IMR-90 (cell line): ENCODE measurements at places on chromosomes 5 and 9. TPM values are rescaled to one million over a fixed set of nuclear protein-coding genes. Genes with fewer than 3 reads are reported as not detected.

EGFLAM gene
- 1.1 TPM in 2 replicates for total RNA-seq

AJM1 gene
- total RNA-seq: 0.18 and 0.28 TPM in 2 replicates

TMC1 gene
- not detected in 2 replicates for total RNA-seq

CDX1 gene
- total RNA-seq: 0.18 TPM in 1 of 2 replicates, not detected in the other

NEUROG1 gene
- not detected in 2 replicates for total RNA-seq

LOX gene
- total RNA-seq: 261 and 277 TPM in 2 replicates

ASPN gene
- total RNA-seq: under 0.01 and 0.28 TPM in 2 replicates

NUP214 gene
- total RNA-seq: 6.9 and 7.9 TPM in 2 replicates

- H3K36me3 ChIP-seq: no peaks in the 10 kb centered on the region
- H3K4me1 ChIP-seq: no peaks in the 10 kb centered on the region
- no peaks in the 10 kb centered on the region; the same call in none of the 2 replicates for H3K27me3 ChIP-seq
- H3K27ac ChIP-seq: no peak overlapping the region
- no peak overlapping the region for H3K4me3 ChIP-seq
These were observed 269.8 kb upstream of the DMRT1 start for GRCh38 chr9:571741-572140.

DNA sequence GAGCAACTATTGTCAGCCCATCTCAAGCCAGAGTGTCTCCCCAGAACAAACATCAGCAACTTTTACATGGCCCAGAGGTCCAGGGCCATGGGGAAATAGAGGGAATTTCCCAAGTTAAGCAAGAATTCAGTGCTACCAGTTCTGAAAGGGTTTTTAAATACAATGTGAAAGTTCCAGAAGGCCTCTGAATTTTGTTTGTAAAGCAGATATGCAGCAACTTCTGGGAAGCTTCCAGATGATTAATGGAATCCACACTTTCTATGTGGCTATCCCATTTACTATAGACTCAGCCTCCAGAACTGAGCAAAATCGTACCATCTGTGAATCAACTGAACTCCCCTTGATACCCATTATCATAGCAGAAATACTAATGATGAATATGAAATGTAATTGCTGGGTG lies 93.8 kb downstream of the FEM1C start:
- H3K36me3 ChIP-seq: no peaks in the 10 kb centered on the region
- no peak overlapping the region for H3K27ac ChIP-seq
- no peak overlapping the region for H3K4me3 ChIP-seq

DNA sequence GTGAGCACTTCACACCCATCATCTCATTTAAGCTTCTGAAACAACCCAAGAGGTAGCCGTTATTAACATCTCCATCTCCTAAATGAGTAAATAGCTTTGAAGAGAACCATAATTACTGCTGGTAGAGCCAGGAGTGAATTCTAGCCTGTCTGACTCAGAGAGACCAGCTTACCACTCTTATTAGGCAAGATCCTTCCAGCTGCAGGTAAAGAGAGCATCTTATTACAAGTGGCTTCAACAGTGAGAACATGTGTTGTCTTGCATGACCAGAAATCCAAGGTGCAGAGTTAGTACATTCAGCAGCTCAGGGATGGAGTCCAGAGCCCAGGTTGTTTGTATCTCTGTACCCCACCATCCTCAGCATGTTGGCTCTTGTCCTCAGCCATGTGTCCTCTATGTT lies 10.9 kb upstream of the AFAP1L1 start:
- H3K27me3 ChIP-seq: no peaks in the 10 kb centered on the region
- DNase-seq: no peak
- H3K4me3 ChIP-seq: no peak overlapping the region
- no peaks in the 10 kb centered on the region for H3K36me3 ChIP-seq
- H3K4me1 ChIP-seq: peaks cover 10% of the 10 kb centered on the region
- no peak overlapping the region for H3K27ac ChIP-seq

- no peak overlapping the region for H3K27ac ChIP-seq
- no peaks in the 10 kb centered on the region for H3K27me3 ChIP-seq
- H3K4me3 ChIP-seq: no peak overlapping the region
These were observed 430.4 kb downstream of the CAAP1 start for GRCh38 chr9:26462213-26462612.

DNA sequence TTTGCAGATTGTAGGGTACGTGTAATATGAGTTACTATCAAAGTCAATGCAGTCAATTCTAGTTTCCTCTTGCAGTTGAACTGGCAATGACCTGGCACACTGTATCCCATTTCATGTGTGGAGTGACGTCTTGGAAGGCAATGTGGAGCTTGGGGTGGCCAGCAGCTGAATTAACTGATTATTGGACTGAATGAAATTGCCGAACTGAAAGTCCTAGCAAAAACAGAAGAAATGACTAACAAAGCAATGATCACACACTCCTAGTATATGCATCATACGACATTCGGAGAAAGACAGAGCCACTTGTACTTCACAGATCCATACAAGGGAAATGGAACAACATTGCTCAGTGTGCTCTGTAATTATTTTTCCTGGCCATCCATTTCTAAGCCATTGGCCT lies 259.1 kb upstream of the DAPK1 start:
- H3K4me3 ChIP-seq: no peak overlapping the region
- DNase-seq: no peak
- no peak overlapping the region for H3K27ac ChIP-seq
- H3K36me3 ChIP-seq: no peaks in the 10 kb centered on the region
- peaks cover 3% of the 10 kb centered on the region; the same call in 1 of the 2 replicates for H3K4me1 ChIP-seq

GRCh38 chr5:77921094-77921768 lies 145.1 kb upstream of the TBCA start:
- H3K4me3 ChIP-seq: no peak overlapping the region
- H3K27ac ChIP-seq: no peak overlapping the region
- no peak for DNase-seq
- no peaks in the 10 kb centered on the region for H3K4me1 ChIP-seq
- H3K36me3 ChIP-seq: no peaks in the 10 kb centered on the region

DNA sequence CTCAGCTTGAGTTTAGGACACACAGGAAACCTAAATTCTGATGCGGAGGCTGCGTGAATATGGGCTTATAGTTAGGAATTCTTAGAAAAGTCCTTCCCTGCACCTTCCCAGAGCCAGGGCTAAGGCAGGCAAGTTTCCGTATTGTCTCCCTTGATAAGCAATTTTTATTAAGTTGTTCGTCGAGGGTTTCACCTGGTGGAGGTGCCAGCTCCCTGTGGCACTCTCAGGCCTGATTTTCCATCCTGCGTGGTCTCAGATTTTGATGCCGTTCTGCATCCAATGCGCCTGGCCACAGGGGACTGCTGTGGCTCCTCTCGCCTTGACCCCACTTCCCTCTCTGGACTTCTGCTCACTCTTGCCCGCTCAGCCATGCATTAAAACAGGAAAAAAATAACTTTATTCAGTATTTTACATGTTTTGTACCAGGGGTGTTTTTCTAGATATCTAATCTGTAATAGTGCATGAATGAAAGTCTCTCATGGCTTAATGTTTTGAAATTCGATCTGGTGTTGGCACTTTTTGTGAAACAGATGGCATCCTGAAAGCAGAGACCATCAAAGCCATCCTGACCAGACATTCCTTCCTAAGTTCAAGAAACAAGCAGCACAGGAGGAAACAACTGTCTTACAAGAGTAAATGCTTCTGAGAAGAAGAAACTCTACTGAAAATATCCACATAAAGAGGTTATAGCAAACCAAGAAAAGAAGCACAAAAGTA lies 50.7 kb downstream of the TRIP13 start:
- no peak overlapping the region for H3K4me3 ChIP-seq
- H3K4me1 ChIP-seq: peaks cover 2% of the 10 kb centered on the region; the same call in 1 of the 2 replicates
- H3K27me3 ChIP-seq: peaks cover 63% of the 10 kb centered on the region

DNA sequence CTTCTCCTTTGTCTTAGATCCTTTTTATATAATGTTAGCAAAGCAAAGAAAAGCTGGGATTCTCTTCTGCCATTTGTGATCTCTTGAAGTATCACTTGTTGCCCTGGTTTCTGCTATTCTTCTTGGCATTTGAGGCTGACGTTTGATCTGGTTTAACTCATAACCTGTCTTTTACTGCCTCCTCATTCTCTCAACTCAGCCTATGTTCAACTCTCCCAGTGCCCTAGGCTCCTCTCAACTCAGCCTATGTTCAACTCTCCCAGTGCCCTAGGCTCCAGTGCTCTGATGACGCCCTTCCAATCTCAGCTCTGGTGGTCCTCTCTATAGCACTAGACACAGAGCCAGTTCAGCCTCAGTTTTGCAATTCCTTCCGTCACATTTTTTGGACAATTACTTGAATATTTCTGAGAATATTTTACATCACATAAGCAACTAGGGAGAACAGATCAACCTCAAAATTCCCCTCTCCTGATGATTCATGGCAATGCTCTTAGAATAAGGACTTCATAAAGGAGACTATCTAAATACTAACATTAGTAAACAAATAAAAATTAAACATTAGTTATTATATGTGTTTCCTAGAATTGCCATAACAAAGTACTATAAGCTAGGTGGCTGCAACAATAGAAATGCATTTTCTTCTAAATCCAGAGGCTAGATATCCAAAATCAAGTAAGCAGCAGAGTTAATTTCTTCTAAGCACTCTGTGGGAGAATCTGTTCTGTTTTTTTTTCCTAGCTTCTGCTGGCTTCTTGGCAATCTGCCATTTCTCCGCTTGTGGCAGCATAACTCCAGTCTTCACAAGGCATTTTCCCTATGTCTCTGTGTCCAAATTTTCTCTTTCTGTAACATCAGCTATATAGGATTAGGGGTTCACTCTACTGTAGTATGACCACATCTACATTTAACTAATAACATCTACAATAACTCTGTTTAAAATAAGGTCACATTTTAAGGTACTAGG lies 662.1 kb upstream of the FTMT start:
- no peaks in the 10 kb centered on the region for H3K4me1 ChIP-seq
- no peaks in the 10 kb centered on the region for H3K27me3 ChIP-seq
- H3K36me3 ChIP-seq: no peaks in the 10 kb centered on the region
- H3K4me3 ChIP-seq: no peak overlapping the region

GRCh38 chr5:178432421-178433272 lies 157.5 kb downstream of the COL23A1 start:
- no peaks in the 10 kb centered on the region for H3K36me3 ChIP-seq
- DNase-seq: no peak
- H3K27me3 ChIP-seq: no peaks in the 10 kb centered on the region; the same call in 1 of the 2 replicates
- no peak overlapping the region for H3K27ac ChIP-seq
- H3K4me3 ChIP-seq: no peak overlapping the region

DNA sequence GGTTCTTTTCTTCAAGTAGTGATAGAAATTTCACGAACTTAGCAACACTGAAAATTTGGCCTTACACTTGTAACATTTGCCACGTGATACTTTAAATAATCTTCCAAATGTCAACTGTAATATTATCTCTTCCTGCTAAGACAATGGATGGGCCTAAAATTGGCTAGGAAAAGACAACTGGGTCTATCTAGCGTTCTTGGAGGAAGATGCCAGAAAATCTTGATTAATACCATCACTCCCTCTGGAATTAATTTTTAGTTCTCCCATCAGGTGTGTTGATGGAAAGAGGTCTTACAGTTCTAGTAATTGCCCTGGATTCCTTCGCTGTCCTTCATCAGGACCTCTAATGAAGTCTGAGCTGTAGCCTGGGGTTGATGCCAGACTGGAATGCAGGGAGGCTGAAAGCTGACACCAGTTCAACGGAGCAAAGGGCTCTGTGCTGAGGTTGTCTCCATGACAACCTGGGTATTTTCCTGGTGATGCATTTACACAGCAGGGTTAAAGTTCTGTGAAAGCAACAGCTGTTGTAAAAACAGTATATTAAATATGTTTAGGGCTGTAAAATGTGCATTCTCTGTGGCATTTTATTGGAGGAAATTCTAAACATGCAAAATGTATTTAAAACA lies 92.3 kb downstream of the GAS1 start:
- H3K4me1 ChIP-seq: no peaks in the 10 kb centered on the region; the same call in 1 of the 2 replicates
- peak; percentile 96 for DNase-seq
- H3K4me3 ChIP-seq: no peak overlapping the region
- H3K27ac ChIP-seq: no peak overlapping the region
- H3K36me3 ChIP-seq: no peaks in the 10 kb centered on the region

- H3K4me3 ChIP-seq: no peak overlapping the region
- no peaks in the 10 kb centered on the region; the same call in 1 of the 2 replicates for H3K36me3 ChIP-seq
- H3K4me1 ChIP-seq: peaks cover 3% of the 10 kb centered on the region
- no peaks in the 10 kb centered on the region for H3K27me3 ChIP-seq
- H3K27ac ChIP-seq: no peak overlapping the region
These were observed 6.7 kb downstream of the AP3B1 start for GRCh38 chr5:78287833-78288232.

- H3K4me3 ChIP-seq: no peak overlapping the region
- H3K27ac ChIP-seq: no peak overlapping the region
- H3K36me3 ChIP-seq: peaks cover 52% of the 10 kb centered on the region
- peak; percentile 11 for DNase-seq
These were observed 42.2 kb downstream of the SECISBP2 start for GRCh38 chr9:89360465-89360864.

GRCh38 chr9:81455462-81456219 lies 233.7 kb downstream of the TLE1 start:
- DNase-seq: no peak
- H3K27ac ChIP-seq: no peak overlapping the region
- no peaks in the 10 kb centered on the region for H3K27me3 ChIP-seq
- peaks cover 5% of the 10 kb centered on the region for H3K4me1 ChIP-seq
- no peaks in the 10 kb centered on the region for H3K36me3 ChIP-seq

- no peaks in the 10 kb centered on the region for H3K27me3 ChIP-seq
- no peak for DNase-seq
- no peaks in the 10 kb centered on the region for H3K36me3 ChIP-seq
- no peak overlapping the region for H3K4me3 ChIP-seq
These were observed 347.7 kb downstream of the CHSY3 start for GRCh38 chr5:130251931-130252330.

GRCh38 chr9:126860757-126861466 lies 473 bp downstream of the ZBTB34 start:
- H3K27ac ChIP-seq: peak overlapping the region; percentile 75
- H3K36me3 ChIP-seq: peaks cover 9% of the 10 kb centered on the region
- peaks cover 19% of the 10 kb centered on the region for H3K27me3 ChIP-seq
- H3K4me1 ChIP-seq: peaks cover 7% of the 10 kb centered on the region
- DNase-seq: no peak
- peak overlapping the region; percentile 72 for H3K4me3 ChIP-seq

DNA sequence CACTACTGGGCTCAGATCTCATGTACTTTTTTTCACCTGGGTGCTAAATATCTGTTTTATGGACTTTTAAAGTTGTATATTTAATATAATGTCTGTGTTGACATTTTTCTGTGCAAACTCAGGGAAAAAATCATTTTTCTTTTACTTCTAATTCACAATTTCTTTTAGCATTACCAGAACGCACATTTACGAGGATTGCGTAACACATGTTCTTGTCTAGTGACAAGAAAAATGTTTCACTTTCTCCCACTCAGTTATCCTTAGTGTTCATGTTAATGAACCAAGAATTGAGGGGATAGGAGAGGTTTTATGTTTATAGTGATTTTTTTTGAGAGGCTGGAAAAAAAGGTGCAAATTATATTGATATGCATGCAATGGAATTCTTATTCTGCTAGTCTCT lies 86.3 kb upstream of the PJA2 start:
- no peak overlapping the region for H3K27ac ChIP-seq
- H3K4me1 ChIP-seq: no peaks in the 10 kb centered on the region
- no peak overlapping the region for H3K4me3 ChIP-seq
- H3K27me3 ChIP-seq: peaks cover 2% of the 10 kb centered on the region; the same call in 1 of the 2 replicates

GRCh38 chr9:113536166-113536482 lies 72.6 kb downstream of the RGS3 start:
- no peak overlapping the region for H3K4me3 ChIP-seq
- no peaks in the 10 kb centered on the region for H3K4me1 ChIP-seq
- H3K27me3 ChIP-seq: no peaks in the 10 kb centered on the region
- H3K27ac ChIP-seq: no peak overlapping the region
